ENCODE measurements at places on chromosomes 11 and 22. TPM values are rescaled to one million over a fixed set of nuclear protein-coding genes. Genes with fewer than 3 reads are reported as not detected.

DNA sequence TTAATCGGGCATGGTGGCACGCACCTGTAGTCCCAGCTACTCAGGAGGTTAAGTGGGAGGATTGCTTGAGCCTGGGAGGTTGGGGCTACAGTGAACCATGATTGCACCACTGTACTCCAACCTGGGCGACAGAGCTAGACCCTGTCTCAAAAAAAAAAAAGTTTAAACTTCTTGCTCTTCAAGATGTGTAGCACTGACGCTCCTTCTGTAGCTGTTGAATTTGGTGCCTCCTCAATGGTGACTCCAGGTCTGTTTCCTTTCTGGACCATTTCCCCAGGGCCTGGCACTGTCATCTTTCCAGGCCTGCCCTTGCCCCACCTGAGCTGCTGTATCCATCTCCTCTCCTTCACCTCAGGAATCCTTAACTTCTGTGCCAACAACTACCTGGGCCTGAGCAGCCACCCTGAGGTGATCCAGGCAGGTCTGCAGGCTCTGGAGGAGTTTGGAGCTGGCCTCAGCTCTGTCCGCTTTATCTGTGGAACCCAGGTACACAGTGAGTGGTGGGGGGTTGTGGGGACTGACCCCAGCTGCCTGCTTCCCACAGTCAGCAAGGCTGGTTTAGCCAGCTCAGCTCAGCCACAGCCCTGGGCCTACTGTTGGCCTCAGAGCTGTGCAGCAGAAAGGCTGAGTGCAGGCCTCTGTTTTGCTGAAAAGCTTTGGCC is 2.1 kb downstream of the GCAT start:
- DNase-seq: no peak

DNA sequence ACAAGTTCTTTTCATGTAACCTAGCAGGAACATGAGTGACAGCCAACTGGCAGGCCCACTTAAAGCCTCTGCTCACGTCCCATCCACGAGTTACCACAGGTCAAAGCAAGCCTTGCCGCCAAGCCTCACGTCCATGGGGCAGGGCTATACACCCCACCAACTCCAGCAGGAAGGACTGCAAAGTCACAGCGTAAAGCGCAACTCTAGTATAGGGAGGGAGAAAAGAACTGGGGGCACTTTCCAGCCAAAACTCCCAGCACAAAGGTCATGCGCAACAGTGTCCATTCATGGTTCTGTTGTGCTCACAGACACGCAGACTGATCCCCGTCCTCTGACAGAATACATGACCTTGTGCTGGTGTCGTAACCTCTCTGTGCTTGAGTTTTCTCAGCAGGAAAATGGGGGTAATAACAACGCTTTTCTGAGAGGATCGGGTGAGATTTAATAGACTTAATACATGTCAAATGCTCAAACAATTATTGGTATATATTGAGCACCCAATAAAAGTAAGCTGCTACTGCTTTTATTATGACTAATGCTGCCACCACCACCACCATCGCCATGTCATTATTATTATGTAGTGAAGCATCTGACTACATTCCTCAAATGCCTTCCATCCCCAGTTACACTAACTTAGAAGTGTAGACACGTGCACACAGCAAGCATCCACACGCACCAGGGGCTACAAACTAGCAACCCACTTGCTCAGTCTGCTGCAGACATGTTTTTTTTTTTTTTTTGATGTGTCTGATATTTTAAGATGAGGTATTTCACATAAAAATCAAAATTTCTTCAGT is 104.4 kb upstream of the PARVA start:
- peak; percentile 46 for DNase-seq

GRCh38 chr11:117189941-117190544 is 9.1 kb upstream of the TAGLN start:
- DNase-seq: no peak

- DNase-seq: no peak
These were observed 32.9 kb downstream of the GALNT18 start for GRCh38 chr11:11588891-11589290.

DNA sequence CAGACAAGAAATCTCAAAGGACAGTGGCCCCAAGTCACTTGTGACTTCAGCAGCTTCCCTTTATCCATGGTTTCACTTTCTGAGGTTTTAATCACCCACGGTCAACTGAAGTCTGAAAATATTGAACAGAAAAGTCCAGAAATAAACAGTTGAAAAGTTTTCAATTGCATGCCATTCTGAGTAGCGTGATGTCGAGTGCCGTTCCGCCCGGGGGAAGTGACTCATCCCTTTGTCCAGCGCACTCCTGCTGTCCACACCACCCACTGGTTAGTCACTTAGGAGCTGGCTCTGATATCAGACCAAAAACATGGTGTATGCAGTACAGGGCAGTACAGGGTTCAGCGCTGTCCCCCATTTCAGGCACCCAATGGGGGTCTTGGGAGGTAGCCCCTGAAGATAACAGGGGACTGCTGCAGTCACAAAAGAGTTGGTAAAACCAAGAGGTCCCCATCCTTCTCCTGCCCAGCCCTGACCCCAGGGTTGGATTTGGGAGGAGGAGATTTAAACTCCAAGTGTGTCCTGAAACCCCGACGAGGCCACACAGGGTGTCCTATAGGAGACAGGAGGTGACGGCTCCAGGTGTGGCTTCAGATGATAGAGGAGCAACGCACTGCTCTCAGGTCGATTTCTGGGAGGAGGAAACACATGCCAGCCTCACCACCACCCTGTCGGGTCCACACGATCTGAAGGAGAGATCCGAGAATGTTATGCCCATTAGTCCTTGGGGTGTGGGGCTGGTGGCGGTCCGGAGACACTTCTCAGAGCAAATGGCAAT is 390.1 kb downstream of the CTTN start:
- peak; percentile 76 for DNase-seq

FIBIN gene
- 5.7 TPM for total RNA-seq

IL18 gene
- 10.3 TPM for total RNA-seq

Measured in H4 (cell line).